Motor neuron (in vitro differentiated cells): ENCODE measurements at places on chromosomes 11 and 22.

- no peak for ATAC-seq
These were observed 172.4 kb upstream of the C11orf87 start for GRCh38 chr11:109249597-109249996.

- no peak for ATAC-seq
These were observed 14.4 kb downstream of the POU2AF2 start for GRCh38 chr11:111259896-111260295.

- no peak for ATAC-seq
These were observed 17.0 kb upstream of the GLYATL1B start for GRCh38 chr11:59069087-59069486.

DNA sequence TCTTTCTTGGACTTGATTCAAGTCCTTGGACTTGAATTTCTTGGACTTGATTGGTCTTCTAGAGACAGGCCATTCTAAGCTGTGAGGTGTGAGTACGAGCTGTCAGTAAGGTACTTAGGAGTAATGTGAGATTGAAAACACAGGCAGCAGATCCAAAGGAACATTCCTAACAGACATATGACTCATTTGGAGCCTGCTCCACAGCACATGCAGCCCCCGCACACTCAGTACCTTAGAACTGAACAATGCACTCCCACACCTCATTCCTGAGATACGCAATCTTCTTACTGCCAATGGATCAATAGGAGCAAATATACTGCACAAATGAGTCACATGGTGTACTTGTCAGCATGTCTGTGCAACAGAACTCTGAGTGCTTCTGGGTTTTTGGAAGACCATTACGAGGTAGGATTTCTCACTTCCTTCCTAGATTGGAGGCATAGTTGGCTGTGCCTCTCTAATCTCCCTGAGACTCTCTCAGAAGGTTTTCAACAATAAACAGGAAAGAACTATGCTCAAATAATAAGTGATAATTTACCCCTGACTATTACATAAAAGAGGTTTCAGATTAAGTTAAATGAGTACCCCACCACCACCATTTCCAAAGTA is 243.1 kb downstream of the KCNA4 start:
- ATAC-seq, result no peak

- ATAC-seq, result peak; percentile 43
These were observed 101.7 kb downstream of the ADAMTS15 start for GRCh38 chr11:130550150-130550549.

GRCh38 chr11:69153661-69154060 is 2.1 kb upstream of the SMIM38 start:
- no peak for ATAC-seq

DNA sequence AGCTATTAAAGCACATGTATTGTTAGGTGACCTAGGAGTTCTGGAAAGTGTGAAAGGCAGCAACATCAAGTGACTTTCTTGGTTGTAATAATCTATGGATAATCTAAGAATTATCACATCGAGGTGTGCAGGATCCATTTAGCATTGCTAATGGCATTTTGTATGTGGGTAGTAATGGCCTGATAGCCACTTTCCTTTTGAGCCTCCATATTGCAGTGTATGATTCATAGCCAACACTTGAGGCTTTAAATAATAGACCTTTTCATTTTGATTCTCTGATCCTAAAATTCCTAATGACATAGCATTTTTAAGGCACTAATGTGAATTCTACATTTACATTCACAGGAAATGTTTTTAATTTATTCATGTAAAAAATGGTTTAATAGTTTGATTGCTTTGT is 759.4 kb downstream of the NELL1 start:
- ATAC-seq, result peak; percentile 24

GRCh38 chr11:6285019-6285418 is 25.4 kb downstream of the CCKBR start:
- no peak for ATAC-seq

- ATAC-seq, result no peak
These were observed 93.6 kb upstream of the ISX start for GRCh38 chr22:34972191-34972897.

GRCh38 chr11:124277207-124277606 is 21.0 kb downstream of the OR8G5 start:
- no peak for ATAC-seq

GRCh38 chr11:118789501-118790356 is 1.2 kb downstream of the DDX6 start:
- ATAC-seq, result no peak

GRCh38 chr11:84215672-84216071 is 929.5 kb upstream of the CCDC90B start:
- ATAC-seq, result no peak

DNA sequence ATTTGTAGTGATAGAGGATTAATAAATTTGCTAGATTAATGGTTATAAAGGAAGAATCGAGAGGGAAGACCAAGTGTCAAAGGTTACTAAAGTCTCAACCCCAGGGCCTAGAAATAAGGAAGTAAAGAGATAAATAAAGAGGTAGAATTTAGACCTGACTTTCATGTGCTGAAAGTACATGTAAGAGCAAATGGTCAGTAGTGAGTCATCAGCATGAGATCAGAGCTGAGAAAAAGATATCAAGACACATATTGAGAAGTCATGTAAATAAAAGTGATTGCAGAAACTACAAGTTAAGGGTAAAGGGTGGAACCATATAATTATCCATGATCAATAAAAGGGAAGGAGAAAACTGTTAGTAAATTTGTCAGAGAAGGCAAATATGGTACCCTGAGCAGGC is 1.4 kb upstream of the OR8B8 start:
- no peak for ATAC-seq

- peak; percentile 67 for ATAC-seq
These were observed 71.2 kb downstream of the PHF21A start for GRCh38 chr11:46050003-46050461.

GRCh38 chr11:202490-202889 is 4.7 kb downstream of the BET1L start:
- no peak for ATAC-seq

- ATAC-seq, result no peak
These were observed 598 bp downstream of the CABIN1 start for GRCh38 chr22:24011735-24012068.

- ATAC-seq, result peak; percentile 12
These were observed 25.5 kb upstream of the SHISAL1 start for GRCh38 chr22:44338177-44338810.

- no peak for ATAC-seq
These were observed 40.7 kb downstream of the SLC22A12 start for GRCh38 chr11:64631675-64632074.
